ENCODE measurements at places on chromosomes 4 and X. TPM values are rescaled to one million over a fixed set of nuclear protein-coding genes. Genes with fewer than 3 reads are reported as not detected.

The GNRHR gene
- 0.09 TPM for polyA plus RNA-seq

GRCh38 chr4:174084542-174084941, 198.9 kb downstream of the FBXO8 start:
- DNase-seq, result no peak

GRCh38 chr4:84035568-84035967, 463.5 kb downstream of the NKX6-1 start:
- DNase-seq, result no peak

- no peak for DNase-seq
These were observed 1.6 kb downstream of the MID2 start for GRCh38 chrX:107827030-107827831.

DNA sequence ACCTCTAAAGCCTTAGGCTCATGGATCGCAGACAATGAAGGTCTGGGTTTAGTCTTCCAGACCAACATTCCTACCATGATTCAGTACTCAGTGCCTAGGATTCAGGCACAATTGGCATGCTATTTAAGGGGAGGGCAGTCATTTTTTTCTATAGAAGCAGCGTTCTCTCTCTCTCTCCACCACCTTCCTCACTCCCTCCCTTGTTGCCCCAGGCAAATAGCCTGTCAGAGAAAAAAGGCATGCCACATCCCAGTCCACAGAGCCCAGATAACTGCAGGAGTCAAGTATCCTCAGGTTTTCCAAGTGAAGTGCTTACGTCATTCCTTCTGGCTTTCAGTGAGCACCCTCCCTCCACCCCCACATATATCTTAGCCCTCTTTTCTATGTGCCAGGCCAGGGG, 533.0 kb downstream of the BCOR start:
- no peak for DNase-seq

Measured in muscle of back (tissue), 13 donors.